Fibroblast of skin of back (primary cell): ENCODE measurements at places on chromosomes 7 and 10.

DNA sequence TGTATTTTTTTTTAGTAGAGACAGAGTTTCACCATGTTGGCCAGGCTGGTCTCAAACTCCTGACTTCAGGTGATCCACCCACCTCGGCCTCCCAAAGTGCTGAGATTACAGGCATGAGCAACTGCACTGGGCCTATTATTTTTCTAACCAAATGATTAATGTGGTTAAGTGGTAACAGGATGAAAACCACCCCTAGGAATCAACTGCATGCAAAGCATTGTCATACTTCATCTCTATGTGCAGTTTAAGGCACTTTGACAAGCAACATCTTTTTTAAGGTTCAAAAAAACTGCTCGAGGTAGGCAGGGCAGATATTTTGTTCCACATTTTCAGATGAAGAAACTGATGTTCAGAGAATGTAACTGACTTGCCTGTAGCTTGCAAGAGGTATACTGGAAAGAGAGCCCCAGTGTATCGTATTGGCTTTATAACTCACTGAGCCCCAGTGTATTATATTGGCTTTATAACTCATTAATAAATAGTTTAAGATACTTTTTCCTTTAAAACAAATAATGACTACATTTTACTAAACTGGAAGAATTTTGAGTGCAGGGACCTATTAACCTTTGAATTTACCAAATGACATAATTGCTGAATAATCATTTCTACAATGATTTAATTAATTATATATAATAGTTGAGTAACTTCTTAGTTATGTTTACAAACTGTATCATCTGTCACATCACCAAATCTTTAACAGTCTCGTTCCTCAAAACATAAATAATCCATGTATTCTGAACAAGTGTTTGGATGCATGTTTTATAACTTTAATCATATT, 38.1 kb downstream of the RTKN2 start:
- peak; percentile 75 for DNase-seq

DNA sequence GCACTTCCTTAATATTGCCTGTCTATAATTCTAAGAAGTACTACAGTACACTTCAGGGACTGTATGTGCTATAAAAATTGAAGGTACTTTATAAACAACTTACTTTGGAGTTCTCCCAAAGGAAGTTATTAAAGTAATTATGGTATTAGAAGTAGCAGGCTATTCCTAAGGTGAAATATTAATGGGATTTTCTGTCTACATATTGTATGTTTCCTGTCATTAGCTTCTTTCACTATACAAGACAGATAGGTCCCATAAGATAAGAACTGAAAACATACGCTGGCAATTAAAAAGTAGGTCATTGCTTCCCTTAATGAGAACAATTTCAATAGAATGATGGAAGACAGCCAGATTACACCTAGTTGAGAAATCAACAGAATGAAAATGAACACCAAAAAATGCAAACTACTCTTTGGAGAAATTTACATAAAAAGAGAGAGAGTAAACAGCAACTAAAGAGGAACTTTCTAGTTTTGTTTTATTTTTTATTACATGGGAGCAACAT, 147.0 kb downstream of the HBP1 start:
- DNase-seq = no peak

- DNase-seq = no peak
These were observed 141.2 kb upstream of the ABCB5 start for GRCh38 chr7:20474249-20474648.

- DNase-seq = no peak
These were observed 405.7 kb upstream of the RNF32 start for GRCh38 chr7:156234666-156235494.

DNA sequence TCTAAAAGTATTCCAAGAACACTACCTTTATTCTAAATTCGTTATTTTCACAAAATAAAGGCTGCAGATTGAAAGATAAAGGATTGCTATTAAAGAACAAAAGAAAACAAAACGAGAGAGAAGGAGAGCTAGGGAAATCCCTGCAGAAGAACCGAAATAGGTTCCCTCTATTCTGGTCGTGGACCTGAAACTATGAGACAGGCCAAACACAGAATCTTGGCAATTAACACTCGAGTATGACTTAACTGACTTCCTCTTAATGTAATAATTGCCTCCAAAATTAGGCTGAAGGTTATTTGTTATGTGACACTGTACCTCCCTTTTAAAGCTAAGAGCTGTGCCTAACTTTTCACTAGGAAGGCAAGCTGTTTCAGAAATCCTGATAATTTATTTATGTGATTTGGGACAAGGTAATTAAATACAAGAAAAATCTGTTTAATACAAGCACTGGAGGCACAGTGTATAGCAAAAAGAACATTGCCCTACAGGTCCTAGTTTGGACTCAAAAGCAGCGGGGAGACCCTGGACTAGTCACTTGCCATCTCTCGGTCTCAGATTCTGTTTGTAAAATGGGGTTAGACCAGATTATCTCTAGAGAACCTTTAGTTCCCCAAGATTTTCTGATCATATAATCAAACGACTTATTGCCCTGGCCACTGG, 11.6 kb downstream of the NAMPT start:
- DNase-seq = no peak

GRCh38 chr10:123755061-123755460, 88.9 kb downstream of the GPR26 start:
- no peak for DNase-seq

DNA sequence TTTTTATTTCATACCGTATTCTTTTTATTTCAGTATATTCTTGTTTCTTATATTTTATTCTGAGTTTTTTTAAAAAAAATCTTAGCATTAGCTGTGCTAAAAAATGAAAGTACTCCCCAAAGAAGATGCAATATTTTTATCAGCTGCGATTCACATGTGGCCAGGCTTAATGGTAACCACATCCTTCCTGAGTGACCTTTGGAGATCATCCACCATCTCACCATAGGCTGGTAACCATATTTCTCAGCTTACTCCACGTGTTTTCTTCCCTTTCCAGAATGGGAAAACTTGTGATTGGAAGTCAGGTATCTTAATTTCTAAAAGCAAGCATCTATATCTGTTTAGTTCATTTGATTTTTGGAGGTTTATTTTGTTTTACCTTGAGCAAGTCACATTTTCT, 18.8 kb upstream of the LIPM start:
- DNase-seq = no peak

DNA sequence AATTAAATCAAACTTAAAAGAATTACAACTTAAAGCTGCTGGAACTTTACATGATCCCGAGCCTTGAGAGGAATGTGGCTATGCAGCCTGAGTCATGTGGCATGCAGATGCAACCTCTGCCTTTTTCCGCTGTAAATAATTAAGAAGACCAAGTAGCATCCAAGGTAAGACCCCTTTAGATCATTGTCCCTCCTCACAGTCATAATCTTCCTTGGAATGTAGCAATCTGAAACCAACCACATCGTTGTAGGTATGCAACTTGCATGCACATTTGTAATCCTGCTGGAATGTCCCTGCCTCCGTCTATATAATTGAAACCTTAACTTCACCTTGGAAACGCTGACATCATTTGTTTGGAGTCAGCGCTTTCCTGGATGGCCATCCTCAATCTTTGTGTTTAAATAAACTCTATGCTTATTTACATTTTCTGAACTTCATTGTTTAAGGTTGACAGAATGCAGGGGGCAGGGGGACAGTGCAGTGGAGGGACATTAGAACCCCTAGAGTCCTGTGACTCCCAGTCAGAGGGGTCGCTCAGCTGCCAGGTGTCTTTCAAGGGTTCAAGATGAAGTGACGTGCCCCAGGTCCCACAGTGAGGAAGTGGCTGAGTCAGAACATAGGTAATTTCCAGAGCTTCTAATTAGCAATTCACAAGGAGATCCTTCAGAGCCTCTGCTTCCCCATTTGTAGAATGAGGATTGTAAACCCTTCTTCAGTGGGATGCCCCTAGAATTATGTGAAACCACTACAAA, 110.7 kb downstream of the RALA start:
- DNase-seq = peak; percentile 89

DNA sequence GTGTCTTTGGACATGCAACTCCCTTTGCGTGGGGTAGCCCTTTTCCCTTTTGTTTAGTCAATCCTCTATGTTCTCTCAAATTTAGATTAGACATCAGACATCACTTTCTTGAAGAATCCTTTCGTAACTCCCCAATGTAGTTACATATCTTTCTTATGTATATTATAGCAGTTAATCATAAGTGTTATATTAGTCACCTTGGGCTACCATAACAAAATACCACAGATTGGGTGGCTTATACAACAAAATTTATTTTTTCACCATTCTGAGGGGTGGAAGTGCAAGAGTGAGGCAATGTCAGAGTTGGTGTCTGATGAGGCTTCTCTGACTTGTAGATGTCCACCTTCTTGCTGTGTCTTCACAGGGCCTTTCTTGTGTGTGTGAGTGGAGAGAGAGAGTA, 105.7 kb downstream of the PHTF2 start:
- DNase-seq = peak; percentile 48

GRCh38 chr10:27620430-27621397, 116.6 kb downstream of the RAB18 start:
- DNase-seq = peak; percentile 95
